ENCODE measurements at places on chromosomes 4 and X. TPM values are rescaled to one million over a fixed set of nuclear protein-coding genes. Genes with fewer than 3 reads are reported as not detected.

Gene HERC6
- 15.8 TPM for total RNA-seq

Gene CCNI
- 327 TPM for total RNA-seq

Gene SMIM10L2A
- total RNA-seq: 1.7 TPM

Gene CLGN
- 1.1 TPM for total RNA-seq

Gene ADAM29
- total RNA-seq: not detected

Gene SNX12
- 47.7 TPM for total RNA-seq

Gene RASL11B
- 0.41 TPM for total RNA-seq

Gene DUSP21
- not detected for total RNA-seq

Gene HDAC8
- 26.9 TPM for total RNA-seq

Gene CT47B1
- total RNA-seq: not detected

Gene TRO
- 2.7 TPM for total RNA-seq

Gene POU4F2
- total RNA-seq: not detected

Gene GATA1
- total RNA-seq: 1.2 TPM

GRCh38 chr4:38682336-38682735 is 18.3 kb downstream of the KLF3 start:
- DNase-seq: no peak

- DNase-seq: no peak
Measured at GRCh38 chrX:32448320-32448719, 763.0 kb downstream of the DMD start.

- DNase-seq: no peak
Measured at GRCh38 chr4:129335276-129335675, 239.3 kb downstream of the C4orf33 start.

DNA sequence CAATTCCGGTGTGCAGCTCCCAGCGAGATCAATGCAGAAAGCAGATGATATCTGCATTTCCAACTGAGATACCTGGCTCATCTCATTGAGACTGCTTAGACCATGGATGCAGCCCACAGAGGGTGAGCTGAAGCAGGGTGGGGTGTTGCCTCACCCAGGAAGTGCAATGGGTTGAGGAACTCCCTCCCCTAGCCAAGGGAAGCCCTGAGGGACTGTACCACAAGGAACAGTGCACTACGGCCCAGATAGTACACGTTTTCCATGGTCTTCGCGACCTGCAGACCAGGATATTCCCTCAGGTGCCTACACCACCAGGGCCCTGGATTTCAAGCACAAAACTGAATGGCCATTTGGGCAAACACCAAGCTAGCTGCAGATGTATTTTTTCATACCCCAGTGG is 150.0 kb downstream of the TET2 start:
- no peak for DNase-seq

DNA sequence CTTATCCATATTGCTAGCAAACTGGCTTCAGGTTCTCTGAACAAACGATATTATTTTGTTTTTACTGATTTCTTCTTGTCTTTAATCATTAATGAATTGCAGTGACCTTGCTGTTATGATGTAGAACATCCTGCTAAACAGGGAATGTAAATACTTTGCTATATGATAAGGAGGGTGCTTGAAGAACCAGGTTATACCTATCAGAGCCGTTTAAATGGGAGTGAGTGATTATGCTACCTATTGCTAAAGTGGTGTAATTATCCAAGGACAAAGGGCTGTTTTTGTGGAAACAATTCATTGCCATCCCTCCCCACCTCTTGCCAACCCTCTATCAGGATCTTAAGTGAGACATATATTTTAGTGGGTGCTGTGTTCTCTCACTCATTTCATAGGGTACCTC is 788.9 kb downstream of the RPA4 start:
- no peak for DNase-seq

GRCh38 chrX:154370300-154371016 is 4.0 kb downstream of the FLNA start:
- no peak for DNase-seq

DNA sequence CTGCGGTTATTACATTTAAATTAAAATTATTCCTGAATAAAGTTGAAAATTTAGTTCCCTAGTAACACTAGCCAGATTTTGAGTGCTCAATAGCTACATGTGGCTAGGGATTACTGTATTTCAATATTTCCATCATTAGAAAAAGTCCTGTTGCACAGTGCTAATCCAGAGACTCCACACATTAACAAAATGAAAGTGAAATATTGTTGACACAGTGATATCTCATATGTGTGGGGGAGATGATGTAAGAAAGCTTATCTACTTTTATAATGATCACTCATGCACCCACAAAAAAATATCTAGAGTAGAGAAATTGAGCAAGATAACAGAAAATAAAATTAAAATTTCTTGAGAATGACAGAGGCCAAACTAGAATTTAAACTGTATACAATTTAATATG is 74.9 kb downstream of the MAGEB10 start:
- no peak for DNase-seq

GRCh38 chr4:116005037-116005805 is 891.8 kb upstream of the NDST4 start:
- DNase-seq: no peak

DNA sequence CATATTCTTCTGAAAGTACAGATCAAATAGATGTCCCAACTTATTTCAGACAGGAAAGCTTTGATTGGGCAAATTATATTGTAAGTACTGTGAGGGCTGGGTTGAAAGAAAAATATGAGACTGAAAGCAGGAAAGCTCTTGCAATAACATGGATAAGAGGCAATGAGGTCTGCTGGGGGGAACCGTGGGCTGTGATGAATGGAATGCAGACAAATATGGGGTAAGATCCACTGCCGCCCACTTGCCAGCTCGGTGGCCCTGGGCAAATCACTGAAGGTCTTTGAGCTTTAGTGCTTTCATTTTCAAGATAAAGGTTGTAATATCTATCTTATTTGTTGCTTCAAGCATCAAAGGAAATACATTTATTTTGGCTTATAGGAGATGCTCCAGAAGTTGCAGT is 51.0 kb downstream of the AGA start:
- DNase-seq: no peak

- DNase-seq: no peak
Measured at GRCh38 chr4:158133551-158133950, 39.3 kb downstream of the GASK1B start.

DNA sequence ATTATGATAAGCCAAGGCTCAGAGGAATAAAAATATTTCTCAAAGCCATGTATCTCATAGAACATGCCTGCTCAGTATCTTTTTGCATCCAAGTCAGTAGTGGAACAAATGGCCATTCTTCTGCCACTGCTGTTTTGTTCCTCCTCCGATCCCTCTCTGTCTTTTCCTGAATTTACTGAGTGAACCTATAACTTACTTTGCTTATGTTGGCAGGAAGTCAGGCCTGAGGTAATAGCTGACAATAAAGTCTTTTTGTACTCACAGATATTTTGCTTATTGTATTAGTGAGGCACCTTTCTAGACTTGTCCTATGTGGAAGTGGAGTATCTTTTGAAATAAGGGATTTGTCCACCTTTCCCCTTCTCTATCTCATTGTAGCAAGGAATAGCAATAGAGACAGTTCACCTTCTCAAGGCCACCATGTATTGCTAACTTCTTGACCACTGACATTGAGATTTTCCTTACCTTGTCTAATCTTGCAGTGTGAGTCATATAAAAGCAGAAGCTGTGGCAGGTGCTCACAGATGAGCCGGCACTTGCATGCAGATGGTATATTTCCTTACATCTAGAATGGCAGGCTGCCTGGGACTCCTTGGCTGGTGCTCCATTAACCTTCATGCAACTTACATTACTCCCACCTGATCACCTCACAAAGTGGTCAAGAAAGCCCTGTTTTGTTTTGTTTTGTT is 68.2 kb downstream of the AGTR2 start:
- DNase-seq: no peak

- DNase-seq: no peak
Measured at GRCh38 chr4:128169245-128169644, 108.1 kb downstream of the LARP1B start.

- DNase-seq: no peak
Measured at GRCh38 chr4:17597517-17597916, 16.9 kb upstream of the MED28 start.

DNA sequence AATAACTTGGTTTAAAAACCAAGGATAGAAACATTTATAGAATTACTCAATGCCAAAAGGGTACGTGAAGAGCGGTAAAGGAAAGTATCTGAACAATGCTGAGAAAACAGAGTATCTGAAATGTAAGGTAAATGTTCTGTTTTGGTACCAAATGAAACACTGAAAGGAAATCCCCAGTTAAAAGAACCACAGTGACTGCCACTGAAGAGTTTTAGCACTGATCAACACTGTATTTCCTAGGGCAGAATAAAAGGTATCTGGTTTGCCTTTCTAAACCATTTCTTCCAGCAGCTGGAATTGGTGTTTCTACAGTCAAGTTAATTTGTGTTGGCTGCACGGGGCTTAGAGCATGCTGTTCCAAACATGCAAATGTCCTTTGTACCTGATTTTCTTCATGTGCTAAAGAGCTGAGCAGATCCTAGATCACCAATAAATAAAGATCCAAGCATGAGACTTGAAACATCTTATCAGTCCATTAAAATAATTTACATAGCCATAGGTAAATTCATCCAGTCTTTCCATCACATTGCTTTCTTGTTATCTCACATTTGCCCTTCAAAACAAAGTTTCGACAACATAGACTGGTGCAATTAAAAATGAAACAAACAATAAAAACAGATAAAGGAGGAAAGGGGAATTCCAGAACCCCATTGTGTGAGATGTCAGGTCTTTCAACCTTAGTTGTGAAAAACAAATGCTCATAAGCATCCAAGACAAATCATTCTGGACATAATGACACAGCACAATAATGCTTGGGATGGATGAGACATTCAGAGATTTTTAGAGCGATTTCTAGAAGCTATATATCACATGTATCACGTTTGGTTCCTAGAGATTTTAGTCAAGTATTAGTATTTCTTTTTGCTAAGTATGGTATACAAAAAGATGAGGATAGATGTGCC is 38.6 kb downstream of the MFAP3L start:
- DNase-seq: no peak

DNA sequence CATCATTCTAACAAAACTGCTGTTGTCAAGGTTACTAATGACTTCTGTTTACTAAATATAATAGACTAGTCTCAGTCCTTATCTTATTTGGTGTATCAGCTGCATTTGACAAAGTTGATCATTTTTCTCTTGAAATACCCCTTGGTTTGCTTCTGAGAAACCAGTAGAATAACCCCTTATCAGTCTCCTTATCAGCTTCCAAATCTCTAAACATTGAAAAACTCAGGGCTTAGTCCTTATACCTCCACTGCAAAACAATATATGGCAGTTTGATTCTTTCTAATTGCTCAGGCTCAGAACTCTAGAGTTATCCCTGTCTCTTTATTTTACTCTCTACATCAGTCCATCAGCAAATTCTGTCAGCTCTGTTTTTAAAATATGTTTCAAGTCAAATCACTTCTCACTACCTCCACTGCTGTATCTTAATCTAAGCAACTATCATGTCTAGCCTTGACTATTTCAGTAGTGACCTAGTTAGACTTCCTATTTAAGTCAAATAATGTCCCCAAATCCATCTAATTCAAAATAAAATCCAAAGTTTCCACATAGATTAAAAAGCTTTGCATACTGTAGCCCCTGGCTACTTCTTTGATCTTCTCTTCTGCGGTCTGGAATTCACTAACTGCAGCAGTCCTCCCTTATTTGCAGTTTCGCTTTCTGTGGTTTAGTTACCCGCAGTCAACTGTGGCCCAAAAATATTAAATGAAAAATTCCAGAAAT is 87.1 kb upstream of the NPNT start:
- no peak for DNase-seq

- peak; percentile 48 for DNase-seq
Measured at GRCh38 chr4:88008122-88008742, 797 bp downstream of the PKD2 start.

DNA sequence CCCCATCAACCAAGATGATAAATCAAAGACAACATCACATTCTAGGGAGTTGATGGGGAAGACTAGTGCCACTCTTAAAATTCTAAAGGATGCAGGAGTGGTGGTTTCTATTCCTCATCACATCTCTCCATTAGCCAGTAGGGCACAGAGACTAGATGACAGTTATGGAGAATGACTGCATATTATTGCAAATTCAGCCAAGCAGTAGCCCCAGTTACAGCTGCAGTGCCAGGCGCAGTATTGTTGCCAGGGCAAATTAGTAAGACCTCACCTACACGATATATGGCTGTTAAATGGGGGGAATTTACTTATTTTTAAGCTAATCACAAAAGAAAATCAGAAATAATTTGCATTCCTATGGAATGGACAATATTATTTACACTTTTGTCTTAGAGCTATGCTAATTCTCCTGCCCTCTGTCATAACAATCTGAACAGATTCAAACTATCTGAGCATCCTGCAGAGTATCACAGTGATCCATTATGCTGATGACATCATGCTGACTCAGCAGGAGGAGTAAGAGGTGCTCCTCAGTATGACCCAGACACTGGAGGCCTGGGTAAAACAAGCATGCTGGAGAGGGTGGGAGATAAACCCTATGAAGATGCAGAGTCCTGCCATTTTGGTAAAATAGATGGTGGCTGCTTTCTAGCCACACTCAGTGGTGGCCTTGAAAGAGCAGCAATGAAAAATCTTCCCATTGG is 24.7 kb downstream of the ETNPPL start:
- DNase-seq: no peak

GRCh38 chr4:165191348-165191656 is 16.1 kb upstream of the KLHL2 start:
- DNase-seq: no peak

DNA sequence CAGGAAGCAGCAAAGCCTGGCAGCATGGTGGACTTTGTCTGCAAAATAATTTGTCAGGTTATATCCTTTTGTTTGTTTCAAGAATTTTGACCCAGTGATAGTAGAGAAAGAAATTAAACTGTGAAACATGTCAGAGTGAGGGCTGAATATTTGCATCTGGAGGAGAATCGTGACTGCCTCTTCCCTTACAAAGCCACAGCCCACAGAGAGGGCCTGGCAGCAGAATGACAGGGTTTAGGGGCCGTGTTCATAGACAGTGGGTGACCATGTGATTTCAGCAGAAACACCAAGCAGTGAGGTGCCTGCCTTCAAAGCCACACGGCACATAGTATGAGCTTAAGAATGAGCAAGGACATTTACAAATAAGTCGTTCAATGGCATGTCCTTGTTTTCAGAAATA is 24.4 kb upstream of the PLAC8 start:
- DNase-seq: no peak

DNA sequence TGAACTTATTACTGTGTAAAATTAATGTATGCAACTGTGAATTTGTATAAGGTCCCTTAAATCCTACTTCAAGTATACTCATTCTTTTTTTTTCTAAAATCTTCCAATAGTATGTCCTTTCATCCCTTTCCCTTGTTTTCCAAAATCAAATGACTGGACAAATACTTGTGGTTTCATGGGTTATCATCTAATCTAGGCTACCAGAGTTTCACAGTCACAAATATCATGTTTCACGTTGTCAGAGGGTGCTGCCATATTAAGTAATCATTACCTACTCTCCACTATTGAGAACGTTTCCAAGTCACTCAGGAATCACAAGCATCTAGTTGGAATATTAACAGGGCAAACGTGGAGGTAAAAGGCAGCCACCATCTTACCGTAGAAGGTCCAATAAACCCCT is 1235.0 kb upstream of the TENM3 start:
- no peak for DNase-seq

Measured in lower lobe of right lung (tissue), 2 donors.